ENCODE measurements at places on chromosomes 2 and 18.

GRCh38 chr2:237483018-237483731, 3.9 kb upstream of the MLPH start:
- no peak for DNase-seq

DNA sequence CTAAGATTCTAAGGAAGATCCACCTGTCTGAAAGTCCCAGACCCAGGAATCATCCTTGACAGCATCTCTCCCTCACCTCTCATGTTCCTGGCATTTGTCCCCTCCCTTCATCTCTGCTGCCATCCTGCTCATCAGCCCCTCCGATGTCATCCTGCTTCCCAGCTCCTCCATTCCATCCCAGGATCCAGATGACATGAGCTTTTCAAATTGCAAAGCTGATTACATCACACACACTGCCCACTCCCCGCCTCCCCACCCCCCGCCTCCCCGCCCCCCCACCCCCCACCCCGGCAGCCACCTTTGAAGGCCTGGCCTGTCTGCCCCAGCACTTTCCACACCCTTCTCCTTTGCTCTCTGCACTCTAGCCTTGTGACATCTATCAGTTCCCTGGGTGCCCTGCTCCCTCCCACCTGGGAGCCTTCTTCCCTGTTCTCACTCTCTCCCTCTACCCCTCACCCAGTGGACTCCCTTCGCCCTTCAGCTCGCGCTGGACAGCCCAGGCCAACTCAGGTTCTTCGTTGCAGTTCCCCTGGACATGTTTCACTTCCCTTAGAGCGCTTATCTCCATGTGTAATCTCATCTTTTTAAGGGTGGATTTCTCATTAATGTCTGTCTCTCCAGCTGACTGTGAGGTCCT, 61.6 kb downstream of the DNMT3A start:
- DNase-seq = no peak

GRCh38 chr2:136221026-136221425, 103.1 kb upstream of the CXCR4 start:
- no peak for DNase-seq

- no peak for DNase-seq
These were observed 14.6 kb upstream of the PPP1R1C start for GRCh38 chr2:181971032-181971431.

DNA sequence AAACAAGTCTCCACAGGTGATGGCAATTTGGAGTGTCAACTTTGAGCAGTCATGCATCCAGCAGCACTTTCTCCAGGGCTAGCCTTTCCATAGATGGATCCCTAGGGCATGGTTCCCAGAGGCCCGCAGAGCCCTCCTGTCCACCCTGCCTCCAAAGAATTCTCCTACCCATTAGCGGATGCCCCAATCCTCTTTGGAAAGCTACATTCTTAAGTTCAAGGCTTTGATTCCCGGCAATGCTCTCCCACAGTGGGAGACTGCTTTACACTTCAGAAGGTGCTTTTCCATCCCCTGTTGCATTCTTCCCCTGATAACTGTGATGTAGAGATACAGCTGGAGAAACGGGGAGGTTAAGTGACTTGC, 61.3 kb downstream of the ACAA2 start:
- DNase-seq = no peak

GRCh38 chr2:133213651-133214050, 354.6 kb downstream of the NCKAP5 start:
- no peak for DNase-seq

DNA sequence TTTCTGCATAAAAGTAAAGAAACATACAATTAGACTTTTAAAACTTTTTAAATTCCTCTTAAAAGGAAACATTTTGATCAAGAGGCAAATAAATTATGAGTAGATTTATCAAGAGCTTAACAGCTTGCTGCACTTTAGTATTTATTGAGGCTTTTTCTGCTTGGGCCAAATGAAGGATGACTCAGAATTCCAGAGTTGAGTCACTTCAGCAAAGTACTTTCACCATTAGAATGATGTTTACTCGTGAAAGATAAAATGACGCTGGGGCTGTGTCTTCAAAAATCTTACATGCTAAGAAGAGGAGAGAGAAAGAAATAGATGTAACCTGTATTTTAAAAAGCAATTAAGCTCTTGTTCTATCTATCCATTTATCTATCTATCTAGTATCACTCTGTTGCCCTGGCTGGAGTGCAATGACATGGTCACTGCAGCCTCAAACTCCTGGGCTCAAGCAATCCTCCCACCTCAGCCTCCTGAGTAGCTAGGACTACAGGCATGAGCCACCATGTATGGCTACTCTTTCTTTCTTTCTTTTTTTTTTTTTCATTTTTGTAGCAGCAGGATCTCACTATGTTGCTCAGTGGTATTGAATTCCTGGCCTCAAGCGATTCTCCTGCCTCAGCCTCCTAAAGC, 75.3 kb upstream of the RIOK3 start:
- no peak for DNase-seq

Measured in NCI-H1048 (cell line).